NCI-H1930 (cell line): ENCODE measurements at places on chromosomes 2 and 18.

DNA sequence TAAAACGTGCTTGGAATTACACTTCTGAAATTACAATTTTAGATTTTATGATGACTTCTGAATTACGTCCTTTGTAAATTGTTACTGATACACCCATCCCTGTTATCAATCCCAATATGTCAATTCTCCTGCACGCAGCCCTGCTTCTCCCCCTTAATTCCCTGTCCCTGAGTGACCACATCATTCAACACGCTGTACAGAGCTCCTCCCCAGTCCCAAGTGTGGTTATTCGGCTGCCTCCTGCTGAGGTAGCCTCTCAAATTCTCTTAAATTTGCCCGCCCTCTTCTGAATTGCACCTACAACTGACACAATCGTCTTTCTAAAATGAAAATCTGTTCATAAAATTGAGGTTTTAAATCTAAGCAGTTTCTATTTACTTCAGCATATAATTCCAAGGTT is 10.1 kb downstream of the SERPINB8 start:
- DNase-seq: no peak

DNA sequence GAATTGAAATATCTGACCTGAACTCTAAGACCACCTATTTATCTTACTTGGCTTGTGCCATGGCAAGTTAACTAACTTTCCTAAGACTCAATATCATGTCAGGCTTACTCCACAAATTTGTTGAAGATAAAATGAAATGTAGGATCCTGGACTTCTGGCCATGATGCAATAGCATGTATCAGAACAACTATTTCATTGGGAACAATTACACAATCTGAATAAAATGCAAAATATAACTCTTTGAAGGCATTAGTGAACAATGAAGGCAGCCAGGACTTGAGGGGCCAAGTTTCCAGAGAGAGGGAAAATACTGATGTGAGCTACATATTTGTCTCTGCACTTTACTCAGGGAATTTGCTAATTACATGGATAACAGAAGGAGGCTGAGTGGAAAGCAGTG is 476.5 kb upstream of the ACVR2A start:
- DNase-seq: no peak

DNA sequence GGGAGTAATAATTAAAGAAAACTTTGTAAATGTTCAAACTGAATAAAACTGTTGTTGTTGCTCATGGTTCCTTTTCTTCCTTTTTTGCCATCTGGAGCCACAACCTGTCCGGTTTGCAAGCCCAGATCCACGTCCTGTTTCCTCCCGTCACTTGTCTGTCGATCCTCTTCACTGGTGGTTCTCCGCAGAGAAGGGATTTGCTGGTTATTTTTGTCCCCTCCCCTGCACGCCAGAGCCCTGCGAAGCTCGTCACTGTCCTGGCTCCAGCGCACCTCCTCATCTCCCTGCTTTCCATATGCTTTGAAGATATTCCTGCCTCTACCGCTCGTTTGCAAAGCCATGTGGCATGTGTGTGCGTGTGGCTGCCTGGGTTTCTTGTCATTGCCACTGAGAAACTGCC is 461.4 kb downstream of the RNF144A start:
- no peak for DNase-seq

GRCh38 chr2:231854616-231855125 is 68.4 kb downstream of the COPS7B start:
- DNase-seq: no peak

DNA sequence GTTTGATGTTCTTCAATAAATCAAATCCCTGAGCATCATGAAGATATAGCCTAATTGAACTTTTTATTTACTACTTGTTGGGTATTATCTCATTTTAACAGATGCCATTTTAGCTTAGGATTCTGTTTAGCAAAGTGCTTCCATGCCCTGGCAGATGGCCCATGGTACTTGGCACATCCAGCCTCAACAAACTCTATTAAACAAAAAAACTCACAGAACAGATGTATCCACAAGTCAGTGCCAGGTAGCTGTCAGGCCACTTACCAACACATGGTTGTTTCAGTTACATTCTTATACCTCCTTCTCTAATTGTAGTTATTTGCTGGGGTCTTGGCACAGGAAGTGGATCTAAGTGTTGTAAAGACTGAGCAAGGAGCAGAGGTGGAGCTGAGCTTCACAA is 29.6 kb downstream of the GAD1 start:
- no peak for DNase-seq

DNA sequence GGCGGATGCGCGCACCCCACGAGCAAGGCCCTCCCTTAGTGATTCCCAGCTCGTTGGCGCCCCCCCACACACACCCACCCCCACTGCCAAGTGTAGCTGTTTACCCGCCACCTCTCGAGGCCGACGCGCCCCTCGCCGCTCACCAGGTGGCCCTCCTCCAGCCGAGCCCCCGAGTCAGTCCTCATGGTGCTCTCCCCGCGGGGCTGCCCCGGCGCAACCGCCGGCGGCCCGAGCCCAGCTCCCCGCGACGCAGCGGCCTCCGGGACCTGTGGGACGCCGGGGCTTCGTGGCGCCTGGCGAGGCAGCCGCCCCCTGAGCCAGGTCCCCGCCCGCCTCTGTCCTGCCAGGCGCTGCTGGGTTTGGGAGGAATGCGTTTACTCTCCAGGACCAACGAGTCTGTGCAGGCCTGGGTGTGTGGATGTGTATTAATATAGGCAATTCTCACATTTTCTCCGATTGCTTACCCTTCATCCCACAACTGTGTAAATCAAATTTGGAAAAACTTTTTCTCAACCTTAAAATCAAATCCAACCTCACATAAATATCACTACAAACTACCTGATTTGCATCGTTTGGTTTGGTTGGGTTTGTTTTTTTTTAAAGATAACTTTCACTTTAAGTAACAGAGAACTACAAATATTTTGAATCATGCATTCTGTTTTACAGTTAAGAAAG is at the start of gene TMEM237:
Gene TMEM237 (minus strand): TSS at position 288 of the 675 bp plus-strand sequence. CDS start 103 bp downstream, at position 185.
- DNase-seq: peak; percentile 19

DNA sequence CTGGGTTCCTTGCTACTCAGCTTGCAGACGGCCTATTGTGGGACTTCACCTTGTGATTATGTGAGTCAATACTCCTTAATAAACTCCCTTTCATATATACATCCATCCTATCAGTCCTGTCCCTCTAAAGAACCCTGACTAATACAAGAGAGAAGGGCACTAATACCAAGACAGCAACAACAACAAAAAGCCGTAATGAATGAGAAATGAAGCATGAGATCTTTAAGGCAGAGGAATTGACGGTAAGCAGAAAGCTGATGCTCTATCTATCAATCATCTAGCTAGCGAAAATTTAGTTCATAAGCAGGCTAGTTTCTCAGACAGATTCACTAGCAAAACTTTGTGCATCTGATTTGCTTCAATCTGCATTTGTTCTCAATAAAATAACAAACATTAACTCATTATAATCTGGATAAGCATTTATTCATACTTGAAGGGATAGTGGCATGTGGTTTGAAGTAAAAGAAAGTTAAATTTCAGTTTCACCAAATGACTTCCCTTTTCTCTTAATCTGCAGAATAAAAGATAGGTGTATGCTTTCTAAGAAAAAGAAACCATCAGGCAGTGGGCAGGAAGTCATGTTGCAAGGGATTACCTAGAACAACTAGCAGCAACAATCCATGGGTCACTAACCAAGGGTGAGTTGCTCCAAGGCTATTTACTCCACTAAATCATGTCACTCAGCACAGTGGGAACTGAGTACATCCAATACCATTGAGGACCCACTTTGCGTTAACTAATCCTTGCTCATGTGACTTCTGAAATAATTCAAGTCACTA is 376.5 kb downstream of the TMEM182 start:
- no peak for DNase-seq

- no peak for DNase-seq
Measured at GRCh38 chr2:173355866-173356508, 1.3 kb downstream of the CDCA7 start.

- no peak for DNase-seq
Measured at GRCh38 chr2:65366595-65367125, 65.7 kb downstream of the SPRED2 start.

GRCh38 chr18:65091744-65092329 is 659.0 kb upstream of the CDH7 start:
- no peak for DNase-seq

DNA sequence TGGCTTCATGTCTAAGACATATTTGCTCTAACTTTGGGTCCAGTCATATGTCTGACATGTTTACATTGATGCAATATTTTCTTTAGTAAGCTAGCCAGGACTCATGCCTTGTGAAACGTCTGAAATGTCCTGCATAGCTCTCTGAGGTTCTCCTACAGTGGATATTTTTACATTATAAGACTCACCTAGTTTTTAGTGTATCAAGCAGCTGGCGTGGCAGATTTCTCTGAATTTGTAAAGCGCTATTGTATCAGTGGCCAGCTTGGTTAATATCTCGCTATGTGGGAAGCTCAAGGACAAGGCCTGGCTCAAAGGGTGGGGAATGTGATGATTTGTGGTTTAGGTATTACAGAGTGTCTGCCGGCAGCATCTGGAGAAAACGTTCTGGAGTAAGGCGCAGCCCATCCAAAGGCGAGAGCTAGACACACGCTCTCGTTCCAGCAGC is 164.3 kb downstream of the LTBP1 start:
- no peak for DNase-seq

DNA sequence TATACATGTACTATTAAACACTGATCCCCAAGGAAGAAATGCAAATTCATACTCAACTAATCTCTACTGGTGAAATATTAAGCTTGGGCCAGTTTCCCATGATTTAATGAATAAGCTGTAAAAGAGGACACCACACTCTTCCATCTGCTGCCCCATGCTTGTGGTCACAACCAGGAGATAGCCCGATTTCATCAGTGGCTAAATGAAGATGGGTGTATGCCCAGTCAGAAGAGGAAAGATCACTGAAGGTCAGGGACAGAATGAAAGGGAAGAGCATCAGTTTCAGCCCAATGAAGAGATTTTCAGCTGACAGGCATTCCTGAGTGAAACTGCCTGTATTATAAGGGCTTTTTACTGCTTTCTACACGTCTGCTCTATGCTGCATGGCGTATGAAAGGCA is 103.5 kb downstream of the KCNS3 start:
- no peak for DNase-seq

- DNase-seq: no peak
Measured at GRCh38 chr18:37405772-37406171, 159.8 kb downstream of the CELF4 start.

- DNase-seq: no peak
Measured at GRCh38 chr18:22282311-22283115, 113.1 kb downstream of the GATA6 start.

- DNase-seq: no peak
Measured at GRCh38 chr2:107462181-107462580, 364.5 kb upstream of the RGPD4 start.

- DNase-seq: no peak
Measured at GRCh38 chr2:9276901-9277451, 70.4 kb downstream of the ASAP2 start.

GRCh38 chr2:201807452-201807999 is 1.2 kb downstream of the CDK15 start:
- no peak for DNase-seq

- DNase-seq: no peak
Measured at GRCh38 chr2:127721311-127721977, 20.1 kb downstream of the SFT2D3 start.

DNA sequence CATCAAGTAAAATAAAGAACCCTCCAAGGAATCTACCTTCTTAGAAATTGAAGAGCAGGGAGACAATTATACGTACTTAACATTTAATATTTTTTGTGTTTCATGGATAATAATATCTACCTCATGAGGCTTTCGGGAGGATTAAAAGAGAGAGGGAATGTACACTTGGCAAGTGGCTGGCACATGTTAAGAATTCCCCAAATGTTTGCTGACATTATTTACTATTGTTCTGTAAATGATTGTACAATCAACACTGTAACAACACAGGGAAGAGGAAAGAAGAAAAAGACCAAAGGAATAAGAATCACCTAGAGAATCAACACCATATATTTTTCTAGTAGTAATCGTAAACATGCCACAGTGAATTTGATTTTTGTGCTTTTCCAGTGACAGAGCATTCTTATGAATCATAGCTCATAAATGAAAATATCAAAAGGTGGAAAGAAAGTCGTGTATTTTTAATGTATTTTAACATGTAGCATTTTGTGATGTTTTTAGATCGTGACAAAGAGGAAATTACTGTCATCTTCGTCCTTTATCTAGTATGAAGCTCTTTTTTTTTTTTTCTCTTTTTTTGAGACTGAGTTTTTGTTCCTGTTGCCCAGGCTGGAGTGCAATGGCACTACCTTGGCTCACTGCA is 67.3 kb downstream of the B3GNT2 start:
- DNase-seq: no peak

- DNase-seq: no peak
Measured at GRCh38 chr2:78431241-78431640, 594.3 kb upstream of the REG3G start.

DNA sequence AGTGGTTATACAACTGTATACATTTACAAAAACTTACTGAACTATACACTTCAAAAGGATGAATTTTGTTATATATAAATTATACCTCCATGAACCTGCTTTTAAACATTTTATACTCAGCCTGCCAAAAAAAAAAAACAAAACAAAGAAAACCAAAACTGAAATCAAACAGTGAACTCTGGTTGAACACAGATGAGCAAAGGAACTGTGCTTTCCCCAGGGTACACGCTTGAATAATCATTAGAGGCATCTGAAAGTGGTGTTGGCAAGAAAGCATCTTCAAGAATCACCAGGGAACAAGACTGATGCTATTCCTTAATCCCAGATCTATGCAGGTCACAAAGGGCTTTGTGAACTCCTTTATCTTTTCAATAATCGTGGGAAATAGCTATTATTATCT is 77.0 kb upstream of the LYPD1 start:
- no peak for DNase-seq

- DNase-seq: no peak
Measured at GRCh38 chr2:231452799-231453508, 11.3 kb downstream of the NCL start.
